ENCODE measurements at places on chromosomes 12 and 14. TPM values are rescaled to one million over a fixed set of nuclear protein-coding genes. Genes with fewer than 3 reads are reported as not detected.

The RPS6KA5 gene
- 3.8 TPM for total RNA-seq

The RNASE4 gene
- 6.6 TPM for total RNA-seq

The NKX2-1 gene
- total RNA-seq: not detected

DNA sequence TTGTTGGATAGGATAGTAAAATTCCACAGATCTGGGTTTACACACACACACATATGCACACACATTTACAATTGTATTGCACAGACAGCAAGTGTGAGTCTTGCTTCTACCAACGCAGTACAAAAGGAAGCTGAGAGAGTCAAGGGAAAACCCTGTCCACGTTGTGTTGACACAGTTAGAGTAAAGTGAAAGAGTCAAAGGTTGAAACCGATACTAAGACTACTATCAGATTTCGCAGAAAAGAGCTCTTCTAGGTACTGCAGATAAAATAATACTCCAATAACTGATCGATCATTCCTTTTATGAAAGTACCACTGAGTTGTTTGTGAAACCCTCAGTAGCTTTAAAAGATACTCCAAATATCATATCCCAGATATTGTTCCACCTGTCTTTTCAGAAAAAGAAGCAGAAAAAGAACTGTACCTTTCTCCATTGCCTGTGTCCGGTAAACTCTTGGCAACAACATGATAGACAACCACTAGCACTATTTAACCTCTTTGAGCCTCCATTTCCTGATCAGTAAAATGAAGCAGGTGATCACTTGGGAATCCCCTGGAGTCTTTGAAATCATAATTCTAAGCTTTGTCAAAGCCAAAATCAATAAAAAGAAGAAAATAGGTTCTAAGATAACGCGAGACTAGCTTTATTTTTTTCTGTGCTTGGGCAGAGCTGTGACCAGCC, 224.6 kb upstream of the FOXN3 start:
- DNase-seq: no peak

DNA sequence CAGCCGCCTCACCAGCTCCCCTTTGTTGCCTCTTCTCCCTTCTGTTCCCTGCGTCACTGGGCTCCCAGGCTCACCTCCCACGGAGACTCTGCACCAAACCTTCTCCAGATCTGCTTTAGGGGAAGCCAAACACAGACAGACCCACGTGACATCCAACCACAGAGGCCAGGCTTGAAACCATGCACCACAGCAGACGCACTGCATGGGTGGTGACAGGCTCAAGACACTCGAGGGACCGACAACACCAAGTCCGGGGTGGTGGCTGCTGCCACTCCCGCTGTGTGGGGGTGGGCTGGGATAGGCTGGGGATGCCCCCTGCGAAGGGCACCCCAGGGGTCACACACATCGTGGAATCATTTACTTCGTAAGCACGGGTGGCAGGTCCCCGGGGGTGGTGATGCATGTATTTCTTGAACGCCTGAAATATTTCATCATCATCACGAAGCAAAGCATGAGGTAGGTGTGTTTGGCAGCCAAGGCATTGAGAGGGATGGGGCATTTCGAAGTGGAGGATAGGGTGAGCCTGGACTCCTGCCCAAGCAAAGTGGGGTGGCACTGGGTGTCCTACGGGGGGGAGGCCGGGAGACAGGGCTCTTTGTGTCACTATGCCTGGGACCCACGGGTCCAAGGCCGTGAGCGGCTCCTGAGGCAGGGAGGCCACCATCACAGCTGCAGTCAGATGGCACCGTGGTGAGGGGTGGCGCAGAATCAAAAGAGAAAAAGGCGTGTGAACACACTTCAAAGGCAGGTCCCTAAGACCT, 66.8 kb upstream of the RFLNA start:
- no peak for DNase-seq

GRCh38 chr12:131699434-131699833, 11.5 kb upstream of the SFSWAP start:
- no peak for DNase-seq

Measured in HT-29 (cell line).